ENCODE measurements at places on chromosomes 7 and 10. TPM values are rescaled to one million over a fixed set of nuclear protein-coding genes. Genes with fewer than 3 reads are reported as not detected.

Gene ZNF25
- 6.8 TPM for total RNA-seq

DNA sequence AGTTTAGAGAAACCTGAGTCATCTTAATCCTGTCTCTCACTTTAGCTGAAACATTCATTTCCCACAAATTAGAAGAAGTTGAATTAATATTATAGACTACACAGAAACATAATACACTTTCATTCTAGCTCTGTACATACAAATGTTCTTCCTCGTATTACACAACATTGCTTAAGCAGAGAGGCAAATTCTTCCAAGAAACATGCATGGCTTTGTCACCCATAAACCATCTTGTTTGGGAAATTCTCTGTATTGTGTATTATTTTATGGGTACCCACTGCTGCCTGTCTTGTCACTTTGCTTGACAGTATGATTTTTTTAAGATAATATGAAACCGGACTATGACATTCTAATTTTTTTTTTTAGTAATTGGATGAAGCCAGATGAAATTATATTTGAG lies 104.0 kb downstream of the SRI start:
- no peak for DNase-seq

DNA sequence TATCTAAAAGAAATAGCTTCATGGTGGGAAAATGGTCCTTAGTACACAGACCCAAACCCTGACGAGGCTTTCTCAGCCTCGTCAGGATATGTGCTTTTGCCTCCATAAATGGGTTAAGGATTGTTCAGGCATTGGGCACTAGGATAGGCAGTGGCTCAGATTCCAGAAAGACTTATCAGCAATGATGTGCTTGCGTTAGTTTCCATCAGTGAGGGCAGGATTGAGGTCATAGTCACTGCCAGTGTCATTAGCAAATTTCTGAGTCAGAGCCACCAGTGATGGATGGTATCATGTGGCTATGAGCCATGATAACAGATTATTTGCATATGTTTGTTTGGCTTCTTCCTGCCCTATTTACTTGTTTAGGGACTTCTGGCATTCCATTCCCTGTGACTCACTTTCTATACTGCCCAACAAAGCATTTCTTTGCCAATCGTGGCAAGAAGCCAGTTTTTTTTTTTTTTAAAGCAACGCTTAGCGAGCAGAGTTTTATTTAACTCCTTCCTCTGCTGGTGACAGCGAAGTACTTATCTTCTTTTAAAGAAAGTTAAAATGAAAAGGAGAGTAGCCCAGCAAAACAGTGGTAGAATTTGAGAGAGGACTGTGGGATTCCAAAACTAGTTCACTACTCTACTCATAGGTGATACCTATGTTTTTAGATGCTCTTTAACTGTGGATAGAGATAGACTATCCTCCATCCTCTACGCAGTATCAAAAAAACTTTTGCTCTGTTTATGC lies 44.4 kb downstream of the MYPN start:
- peak; percentile 97 for DNase-seq

DNA sequence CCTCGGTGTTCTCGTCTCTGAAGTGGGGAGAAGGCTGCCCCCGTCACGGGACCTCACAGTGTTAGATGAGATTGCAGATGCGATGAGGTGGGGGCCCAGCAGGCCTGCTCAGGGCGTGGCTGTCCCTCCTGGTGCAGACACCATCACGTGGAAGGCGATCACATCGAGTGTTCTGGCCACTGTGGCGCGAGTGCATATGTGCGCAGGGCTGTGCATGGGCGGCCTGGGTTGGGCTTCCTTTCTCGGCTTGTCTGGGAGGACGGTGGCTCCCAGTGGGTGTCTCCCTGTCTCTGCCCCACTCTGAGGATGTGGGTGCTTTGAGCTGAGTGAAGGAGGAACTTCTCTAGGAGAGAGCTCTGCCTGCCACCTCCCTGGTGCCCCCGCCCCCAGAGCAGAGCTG lies 83.1 kb downstream of the LHPP start:
- no peak for DNase-seq

- no peak for DNase-seq
Observed at GRCh38 chr10:10526846-10527245, 490.8 kb upstream of the CELF2 start.

GRCh38 chr7:44767912-44768627 lies 19.4 kb downstream of the ZMIZ2 start:
- no peak for DNase-seq

- DNase-seq: no peak
Observed at GRCh38 chr10:122988501-122988900, 8.3 kb downstream of the PSTK start.

GRCh38 chr7:78226059-78226719 lies 427.6 kb downstream of the PHTF2 start:
- DNase-seq: peak; percentile 39

DNA sequence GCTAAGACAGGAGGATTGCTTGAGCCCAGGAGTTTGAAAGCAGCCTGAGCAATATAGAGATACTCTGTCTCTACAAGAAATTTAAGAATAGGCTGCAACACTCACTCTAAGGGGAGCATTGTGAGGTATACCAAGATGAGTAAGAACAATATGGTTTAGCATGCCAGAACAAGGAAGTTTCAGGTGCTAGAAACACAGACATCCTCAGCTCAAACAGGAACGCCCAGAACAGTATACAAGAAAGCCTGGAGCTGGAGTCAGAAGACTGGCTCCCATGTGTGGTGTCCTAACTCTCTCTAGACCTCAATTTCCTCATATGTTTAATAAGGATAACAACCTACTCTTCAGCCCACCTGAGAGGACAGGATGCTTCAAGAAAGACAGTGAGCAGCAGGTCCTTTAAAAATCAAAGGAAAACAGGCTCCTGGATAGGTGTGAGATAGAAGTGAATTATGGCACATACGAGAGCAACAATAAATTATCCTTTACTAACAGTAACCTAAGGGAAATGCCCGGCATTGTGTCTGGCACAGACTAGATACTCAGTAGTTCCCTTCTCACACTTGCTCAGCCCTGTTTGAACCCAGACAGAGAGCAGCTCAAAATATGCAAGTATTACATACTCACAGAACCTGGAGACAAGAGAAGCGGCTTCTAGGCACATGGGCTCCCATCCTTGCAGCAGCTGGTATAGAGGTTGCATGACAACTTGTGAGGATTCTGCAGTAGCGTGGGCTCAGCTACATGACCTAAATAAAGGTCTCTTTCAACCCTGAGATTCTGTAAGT lies 45.4 kb downstream of the KAT6B start:
- DNase-seq: no peak

Gene KIF11
- 58.1 TPM for total RNA-seq

GRCh38 chr7:133253519-133253875 lies 619 bp downstream of the EXOC4 start:
- DNase-seq: no peak

- DNase-seq: no peak
Observed at GRCh38 chr7:106365252-106366005, 80.6 kb upstream of the NAMPT start.

- no peak for DNase-seq
Observed at GRCh38 chr7:85133006-85133405, 53.9 kb downstream of the SEMA3D start.

GRCh38 chr10:63763744-63764143 lies 242.5 kb downstream of the REEP3 start:
- DNase-seq: peak; percentile 35

DNA sequence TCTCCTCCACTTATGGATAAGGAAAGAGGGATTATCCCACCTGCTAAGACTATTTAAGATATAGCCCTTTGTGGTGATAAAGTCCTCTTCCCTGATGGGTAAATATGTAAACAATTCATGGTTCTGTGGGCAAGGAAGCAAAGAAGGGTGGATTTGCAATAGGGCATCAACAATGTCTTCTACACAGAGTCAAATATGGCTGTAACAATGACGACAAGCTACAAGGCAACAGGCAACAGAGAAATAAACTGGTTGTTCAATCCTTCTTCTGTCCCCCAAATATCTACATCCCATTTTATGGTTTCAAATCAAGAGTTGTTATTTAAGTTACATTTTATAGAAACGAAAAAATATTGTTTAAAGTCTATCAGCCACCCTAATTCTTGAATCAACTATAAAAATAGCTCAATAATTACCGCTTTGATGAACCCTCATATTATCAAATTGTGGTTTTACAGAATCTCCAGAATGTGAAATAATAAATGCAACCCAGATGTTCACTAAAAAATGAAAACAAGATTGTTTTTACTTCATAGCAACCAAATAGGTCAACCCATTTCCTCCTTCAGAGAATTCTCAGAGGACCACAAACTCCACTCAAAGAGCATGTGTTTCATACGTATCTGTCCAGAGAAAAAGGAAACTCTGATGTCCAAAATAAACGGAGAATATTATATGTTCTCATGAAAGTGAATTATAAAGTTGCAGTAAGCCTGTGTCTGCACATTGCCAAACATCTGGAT lies 13.8 kb downstream of the CYTH3 start:
- DNase-seq: peak; percentile 82

Gene VPS37D
- 2.1 TPM for total RNA-seq

DNA sequence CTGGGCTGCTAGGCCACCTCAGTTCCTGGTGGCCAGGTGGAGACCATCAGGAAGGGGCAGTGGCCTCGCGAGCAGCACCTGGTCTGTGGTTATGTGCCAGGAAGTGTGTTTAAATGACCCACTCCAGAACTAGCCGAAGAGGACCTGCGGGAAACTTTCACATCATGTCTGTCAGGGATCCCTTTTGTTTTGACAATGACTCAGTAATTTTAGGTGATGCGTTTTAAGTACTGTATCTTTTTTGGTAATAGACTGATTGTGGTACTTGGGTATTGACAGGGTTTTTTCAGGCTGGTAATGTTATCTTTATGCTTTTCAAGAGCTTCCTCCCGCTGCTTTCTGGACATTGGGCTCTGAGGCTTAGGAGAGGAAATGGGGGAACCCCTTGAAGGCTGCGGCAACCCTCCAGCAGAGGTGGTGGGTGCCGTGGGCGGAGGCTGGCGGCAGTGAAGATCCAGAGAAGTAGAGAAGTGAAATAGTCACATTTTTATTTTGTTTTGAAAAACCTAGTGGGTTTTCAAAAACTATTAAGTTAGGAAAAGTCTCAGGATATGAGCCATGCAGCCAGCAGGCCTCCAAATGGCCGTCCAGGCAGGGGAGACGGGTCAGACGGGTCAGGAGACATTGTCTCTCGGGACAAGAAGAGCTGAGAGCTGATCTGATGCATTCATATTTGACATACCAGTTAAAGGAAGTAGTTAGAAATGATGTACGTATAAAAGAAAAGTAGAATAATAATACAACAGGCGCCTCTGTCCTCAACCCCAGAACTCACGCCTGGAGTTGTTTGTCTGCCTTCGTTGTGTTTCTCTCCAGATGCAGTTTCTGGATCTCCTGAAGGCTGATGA lies 27.7 kb downstream of the PPP2R2D start:
- no peak for DNase-seq

GRCh38 chr7:74587435-74588126 lies 69.9 kb upstream of the GTF2I start:
- DNase-seq: peak; percentile 92

DNA sequence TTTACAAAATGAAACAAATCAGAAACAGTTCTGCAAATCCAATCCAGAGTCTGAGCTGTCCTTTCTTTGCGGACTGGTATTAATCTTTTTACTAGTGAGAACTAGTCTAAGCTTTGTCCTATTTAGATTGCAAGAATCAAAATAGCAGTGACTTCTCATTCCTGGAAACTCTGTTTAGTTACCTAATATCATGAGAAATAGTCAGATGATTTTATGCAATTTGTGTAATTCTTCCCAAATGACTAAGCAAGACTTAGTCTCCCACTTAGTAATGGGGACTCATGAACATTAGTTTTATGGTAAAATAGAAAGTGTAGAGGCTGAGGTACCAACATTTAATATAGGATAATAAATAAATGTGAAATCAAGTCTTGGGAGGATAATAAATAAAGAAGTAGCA lies 341.3 kb downstream of the DNAJB9 start:
- DNase-seq: no peak

Gene TACR2
- total RNA-seq: 0.36 TPM

GRCh38 chr10:77177589-77177988 lies 460.0 kb downstream of the KCNMA1 start:
- DNase-seq: no peak

- no peak for DNase-seq
Observed at GRCh38 chr10:308101-308500, 172.8 kb downstream of the ZMYND11 start.

GRCh38 chr10:100186253-100187212 lies 704 bp upstream of the ERLIN1 start:
- peak; percentile 41 for DNase-seq

Gene FUOM
- total RNA-seq: 5.5 TPM

- no peak for DNase-seq
Observed at GRCh38 chr10:32161586-32161985, 105.4 kb upstream of the KIF5B start.

DNA sequence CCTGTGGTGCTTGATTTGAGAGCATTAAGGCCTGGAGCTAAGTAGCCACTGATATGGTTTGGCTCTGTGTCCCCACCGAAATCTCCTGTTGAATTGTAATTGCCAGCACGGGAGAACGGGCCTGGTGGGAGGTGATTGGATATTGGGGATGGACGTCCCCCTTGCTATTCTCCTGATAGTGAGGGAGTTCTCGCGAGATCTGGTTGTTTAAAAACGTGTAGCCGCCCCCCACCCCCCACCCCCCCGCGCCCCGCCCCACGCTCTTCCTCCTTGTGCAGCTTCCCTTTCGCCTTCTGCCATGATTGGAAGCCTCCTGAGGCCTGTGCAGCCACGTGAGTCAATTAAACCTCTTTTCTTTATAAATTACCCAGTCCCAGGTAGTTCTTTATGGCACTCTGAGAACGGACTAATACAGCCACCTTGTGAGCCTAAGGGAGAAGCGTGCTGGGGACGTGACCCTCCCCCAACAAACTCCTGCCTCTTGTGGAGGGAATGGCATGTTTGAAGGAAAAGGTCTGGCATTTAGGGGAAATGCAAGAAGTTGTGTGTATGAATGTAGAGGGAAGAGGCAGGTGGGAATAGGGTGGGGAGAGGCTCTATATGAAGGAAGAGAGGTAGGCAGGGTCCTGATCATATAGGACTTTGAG lies 118.0 kb upstream of the KMT2C start:
- no peak for DNase-seq

DNA sequence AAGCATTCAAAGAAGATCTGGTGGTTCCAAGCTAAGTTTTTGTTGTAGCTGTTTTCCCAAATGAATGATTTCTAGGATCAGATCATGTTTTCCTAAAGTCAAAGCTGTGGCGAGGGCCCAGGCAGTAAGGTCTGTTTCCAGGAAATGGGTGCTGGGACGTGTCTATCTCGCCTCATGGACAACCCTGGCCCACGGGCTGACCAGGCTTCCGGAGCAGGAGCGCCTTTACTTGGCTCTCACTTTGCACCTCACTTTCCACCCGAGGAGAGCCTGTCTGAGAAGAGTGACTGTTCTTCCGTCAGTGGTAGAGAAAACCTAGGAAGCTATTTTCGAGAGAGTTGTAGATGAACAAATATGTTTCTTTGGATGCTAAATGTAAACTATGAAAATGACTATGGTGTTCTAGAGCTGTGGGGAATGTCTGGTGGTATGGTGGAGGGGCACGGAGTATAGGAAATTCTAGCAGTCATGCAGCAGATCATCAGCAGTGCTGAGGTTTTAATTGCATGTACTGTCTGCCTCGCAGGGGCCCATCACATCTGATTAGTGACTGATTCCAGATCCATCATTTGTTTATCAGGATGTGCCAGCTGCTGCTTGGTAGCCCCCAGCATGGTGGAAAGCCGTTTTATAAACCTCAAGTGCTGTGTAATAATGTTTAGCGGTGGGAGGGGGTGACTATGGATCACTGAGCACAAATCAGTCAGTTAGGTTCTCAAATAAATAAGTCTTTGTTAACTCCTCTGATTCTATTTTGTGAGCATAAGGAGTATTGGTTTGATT lies 66.6 kb downstream of the VWC2 start:
- no peak for DNase-seq

Data from RPMI7951 (cell line).